ENCODE measurements at places on chromosomes 3 and 15.

DNA sequence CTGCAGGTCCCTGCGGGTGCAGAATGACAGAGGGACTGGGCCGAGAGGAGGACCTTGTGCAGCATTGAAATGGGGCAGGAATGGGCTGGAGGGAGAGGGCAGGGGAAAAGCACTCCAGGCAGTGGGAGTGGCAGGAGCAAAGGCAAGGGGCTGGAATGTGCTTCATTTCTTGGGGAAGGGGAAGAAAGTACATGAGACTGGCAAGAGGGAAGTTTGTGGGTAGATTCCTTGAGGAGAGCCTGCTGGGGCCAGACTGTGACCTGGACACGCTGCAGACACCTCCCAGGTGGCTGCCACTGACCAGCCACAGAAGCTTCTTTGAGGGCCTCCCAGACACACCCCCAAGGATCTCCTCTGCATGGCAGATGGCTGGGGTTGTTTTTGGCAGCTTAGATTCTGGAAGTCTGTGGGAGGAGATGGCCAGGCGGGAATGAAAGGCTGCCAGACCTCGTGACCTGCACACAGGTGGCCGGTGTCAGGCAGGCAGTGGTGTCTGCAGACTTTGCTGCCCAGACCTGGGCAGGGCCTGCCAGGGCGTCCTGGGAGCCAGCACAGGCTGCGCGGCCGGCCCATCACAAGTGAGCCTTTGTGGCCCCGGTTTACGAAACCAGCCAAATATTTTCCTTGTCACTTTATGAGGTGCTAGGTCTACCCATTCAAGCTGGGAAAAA is 53.1 kb downstream of the SPSB4 start:
- no peak for DNase-seq

GRCh38 chr15:90986790-90987507 is 7.4 kb downstream of the PRC1 start:
- no peak for DNase-seq

DNA sequence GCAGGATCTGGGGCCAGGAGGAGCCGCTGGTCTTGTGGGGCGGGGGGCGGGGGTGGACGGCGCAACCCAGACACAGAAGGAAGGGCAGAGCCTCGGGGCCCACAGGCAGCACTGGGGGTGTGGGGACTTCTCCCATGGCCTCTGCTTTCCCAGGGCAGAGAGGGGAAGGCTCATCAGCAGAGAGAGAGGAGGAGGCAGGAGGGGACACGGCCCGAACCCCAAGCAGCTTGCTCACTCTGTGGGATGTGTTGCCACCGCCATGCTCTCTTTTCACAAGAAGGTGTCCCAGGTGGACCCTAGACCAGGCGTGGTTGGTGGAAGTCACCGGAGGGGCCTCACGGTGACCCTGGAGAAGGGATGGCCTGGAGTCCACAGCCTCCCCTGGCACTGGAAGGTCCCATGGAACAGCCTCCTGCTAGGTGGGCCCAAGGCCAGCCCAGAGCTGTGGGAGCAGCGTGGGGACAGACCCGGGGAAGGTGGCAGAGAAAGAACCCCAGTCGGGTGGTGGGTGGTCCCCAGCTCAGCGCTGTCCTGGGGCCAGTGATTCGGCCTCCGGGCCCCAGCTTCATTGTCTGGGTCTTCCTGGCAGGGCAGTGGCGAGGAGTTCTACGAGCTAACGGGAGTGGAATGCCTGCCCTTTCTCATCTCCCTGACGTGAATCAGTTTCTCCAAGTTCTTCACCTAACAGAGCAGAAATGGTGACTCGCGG is 46.8 kb upstream of the PCSK6 start:
- no peak for DNase-seq

DNA sequence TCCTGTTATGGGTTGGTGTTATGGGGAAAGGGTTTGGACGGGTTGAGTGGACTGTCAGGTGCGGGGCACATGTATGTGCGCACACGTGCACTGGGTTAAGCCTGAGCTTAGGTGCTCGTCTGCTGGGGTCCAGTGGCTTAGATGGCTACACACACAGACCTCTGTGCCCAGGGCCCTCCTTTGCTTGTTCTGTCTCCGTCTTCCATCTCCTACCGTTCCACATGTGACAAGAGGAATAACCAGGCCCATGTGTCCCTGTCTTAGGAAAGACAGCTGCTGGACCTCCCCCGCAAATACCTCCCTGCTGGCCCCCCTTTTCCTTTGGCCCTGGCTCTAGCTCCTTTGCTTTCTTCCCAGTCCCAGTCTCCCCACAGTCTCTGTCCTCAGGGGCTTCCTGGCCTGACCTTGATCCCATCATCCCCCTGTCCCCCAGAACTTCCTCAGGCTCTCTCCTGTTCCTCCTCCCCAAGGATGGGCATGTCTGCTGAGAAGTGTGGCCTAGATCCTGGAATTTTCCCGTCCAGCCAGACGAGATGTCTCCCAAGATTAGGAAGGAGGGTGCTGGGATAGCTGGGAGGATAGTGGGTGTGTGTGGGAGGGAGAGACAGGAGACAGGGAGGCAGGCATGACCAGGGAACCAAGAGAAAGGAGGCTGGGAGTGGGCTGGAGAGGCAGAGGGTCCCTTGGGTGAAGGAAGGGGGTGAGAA is 797 bp upstream of the THPO start:
- no peak for DNase-seq

- no peak for DNase-seq
Measured at GRCh38 chr3:11591391-11592282, 52.1 kb downstream of the VGLL4 start.

GRCh38 chr15:91255670-91256192 is 155.7 kb downstream of the SV2B start:
- no peak for DNase-seq

- DNase-seq = no peak
Measured at GRCh38 chr15:37733628-37734027, 200.8 kb upstream of the TMCO5A start.

DNA sequence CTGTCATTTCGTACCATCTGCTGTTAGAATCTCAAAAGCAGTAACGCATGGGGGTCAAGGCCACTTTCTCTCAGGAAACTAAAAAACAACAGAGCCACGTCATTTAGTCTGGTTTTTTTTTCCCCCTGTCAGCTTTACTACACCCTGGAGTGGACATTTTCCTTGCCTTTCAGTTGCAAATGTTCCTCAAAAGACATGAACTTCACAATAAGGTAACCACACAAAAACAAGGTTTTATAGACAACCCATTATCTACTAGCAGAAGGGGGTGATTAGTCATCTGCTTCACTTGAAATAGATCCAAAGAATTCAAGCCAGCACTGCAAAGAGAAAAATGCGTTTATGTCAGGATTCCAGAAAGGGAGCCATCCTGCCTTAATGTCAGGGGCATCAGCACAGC is 171.8 kb upstream of the CDIN1 start:
- no peak for DNase-seq

- DNase-seq = no peak
Measured at GRCh38 chr3:71102111-71102983, 481.2 kb downstream of the FOXP1 start.

GRCh38 chr3:173719585-173719984 is 322.0 kb downstream of the NLGN1 start:
- DNase-seq = no peak

DNA sequence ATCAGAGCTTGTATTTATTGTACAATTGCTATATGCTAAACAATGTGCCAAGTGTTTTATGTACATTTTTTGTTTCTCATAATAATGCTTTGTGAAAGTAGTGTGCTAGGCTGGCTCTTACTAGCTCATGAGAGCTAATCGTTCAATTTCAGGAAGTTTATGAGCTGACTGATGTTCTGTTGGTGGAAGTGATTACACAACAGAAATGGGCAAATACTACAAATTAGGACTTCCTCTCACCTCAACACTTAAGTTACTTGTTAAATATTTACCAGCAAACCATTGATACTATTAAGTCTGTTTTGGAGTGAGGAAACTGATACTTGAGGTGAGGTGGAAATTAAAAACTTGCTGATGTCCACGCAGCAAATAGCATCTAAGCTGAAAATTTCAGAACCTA is 32.3 kb downstream of the SLC9C1 start:
- DNase-seq = no peak

DNA sequence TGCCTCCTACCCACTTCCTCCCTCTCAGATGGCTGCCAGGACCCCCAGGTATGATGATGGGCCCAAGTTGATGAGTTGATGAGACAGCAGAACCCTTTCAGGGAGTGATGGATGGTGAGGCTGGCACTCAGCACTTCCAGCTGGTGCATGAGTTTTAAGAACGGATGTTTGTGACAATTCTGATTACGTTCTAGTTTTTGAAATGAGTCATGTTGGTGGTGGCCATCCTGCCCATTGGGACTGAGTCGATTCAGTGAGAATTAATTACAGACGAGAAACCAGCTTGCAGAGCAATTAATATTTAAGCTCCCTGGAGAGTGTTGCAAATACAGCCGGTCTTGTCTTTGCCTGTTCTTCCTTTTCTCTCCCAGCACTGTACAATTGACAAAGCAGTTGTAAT is 56.9 kb upstream of the NR2C2 start:
- no peak for DNase-seq

DNA sequence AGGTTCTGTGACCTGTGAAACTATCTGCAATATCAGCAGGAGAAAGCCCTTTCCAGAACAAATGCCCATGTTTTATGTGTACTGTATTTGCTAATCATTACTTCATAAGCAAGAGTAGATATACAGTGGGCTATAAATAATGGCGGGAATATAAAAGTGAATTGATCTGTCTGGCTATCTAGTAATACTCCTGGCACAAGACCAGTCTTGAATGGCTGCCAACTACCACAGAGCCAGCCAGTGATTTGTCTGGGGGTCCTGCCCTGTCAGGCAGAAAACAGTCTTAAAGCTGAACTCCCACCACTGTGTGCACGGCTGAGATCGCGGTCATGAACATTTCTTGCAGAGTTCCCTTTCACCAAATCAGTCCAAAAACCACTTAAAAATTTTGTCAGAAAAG is 176.3 kb downstream of the MEIS2 start:
- no peak for DNase-seq

DNA sequence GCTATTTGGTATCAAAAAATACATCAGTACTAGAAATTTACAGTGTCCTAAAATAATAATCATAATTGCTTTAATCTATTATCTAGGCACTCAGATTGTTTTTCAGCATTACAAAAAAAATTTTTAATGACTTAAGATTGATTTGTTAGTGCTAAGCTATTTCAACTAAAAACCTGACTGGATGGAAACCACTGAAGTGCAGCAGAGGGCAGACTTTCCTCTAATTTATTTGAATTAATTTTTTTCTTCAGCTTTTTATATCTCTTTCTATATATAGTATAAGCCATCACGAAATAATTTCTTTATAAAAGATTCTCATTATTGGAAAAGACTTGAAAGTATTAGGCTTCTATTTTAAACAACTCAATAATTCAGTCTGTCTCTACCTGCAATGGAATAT is 131.4 kb downstream of the IQCH start:
- no peak for DNase-seq
